Eye (tissue), 1 donor: ENCODE measurements at places on chromosomes 13 and 19.

- peak; percentile 95 for DNase-seq
These were observed 579 bp downstream of the CPT1C start for GRCh38 chr19:49691243-49692146.

GRCh38 chr19:35776102-35776788, 881 bp downstream of the ARHGAP33 start:
- peak; percentile 72 for DNase-seq

DNA sequence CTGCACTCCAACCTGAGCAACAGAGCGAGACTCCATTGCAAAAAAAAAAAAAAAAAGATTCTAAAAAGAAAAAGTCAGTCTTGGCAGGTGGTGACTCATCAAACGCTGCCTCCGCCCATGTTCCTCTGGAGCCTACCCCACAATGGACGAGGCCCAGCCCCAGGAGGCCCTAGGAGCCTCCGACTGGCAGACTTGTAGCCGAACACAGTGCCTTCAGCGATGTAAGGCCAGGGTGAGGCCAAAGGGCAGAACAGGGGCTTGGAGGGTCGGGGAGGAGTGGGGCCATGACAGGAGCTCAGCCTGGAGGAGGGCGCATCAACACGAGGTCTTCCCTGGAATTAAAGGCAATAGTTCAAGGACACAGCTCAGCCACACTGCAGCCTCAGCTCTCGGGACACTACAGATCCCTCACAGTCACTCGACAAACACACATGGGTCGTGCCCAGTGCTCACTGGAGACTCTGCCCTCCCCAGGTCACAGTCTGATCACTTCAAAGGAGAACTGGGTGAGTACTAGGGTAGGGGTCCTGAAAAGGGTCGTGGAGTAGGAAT, 5.1 kb downstream of the USE1 start:
- no peak for DNase-seq

DNA sequence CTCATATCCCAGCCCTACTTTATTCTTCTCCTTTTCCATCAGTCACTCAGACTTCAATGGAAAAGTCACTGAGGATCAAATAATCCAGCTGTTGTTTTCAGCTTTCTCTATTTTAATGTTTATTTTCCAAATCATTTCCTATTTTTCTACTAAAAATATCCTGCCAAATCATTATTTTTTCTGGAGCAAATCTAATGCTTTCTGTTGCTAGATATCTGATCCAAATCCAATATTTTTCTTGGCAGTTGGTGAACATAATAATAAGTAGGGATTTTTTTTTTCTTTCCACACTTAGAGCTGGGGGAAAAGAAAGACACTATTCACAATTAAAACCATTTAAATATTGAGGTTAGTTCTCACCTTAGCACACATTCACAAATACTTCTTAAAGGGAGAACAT, 656.1 kb downstream of the DACH1 start:
- DNase-seq, result peak; percentile 23

DNA sequence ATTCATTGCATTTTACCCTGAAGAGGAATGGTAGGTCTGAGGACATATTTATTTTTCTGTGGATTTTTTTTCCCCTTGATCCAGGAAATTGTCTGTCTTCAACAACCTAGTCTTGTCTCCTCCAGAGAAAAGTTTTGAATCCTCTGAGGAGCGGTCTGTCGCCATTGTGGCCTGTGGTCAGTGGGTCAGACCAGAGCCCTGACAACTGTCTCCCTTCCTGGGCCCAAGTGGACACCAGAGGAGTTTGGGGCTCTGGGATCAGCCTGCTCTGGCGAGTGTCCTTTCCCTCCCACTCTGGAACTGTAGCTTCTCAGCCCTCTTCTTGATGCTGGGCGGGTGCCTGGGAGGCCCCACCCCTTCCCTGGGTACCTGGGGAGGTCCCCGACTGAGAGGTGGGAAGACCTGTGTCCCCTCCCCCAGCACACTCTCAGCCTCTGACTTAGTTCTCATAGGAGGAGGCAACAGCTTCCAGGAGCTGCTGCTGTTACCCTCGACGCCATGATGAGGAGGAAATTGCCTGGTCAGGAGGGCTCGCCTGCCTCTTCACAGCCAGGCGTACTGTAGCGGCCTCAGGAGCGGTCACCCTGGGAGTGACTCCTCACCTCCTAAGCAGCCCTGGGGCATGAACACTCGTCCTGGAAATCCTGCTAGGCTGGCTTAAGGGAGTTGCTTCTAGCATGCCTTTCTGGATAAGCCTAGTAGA, 110.3 kb downstream of the GGACT start:
- no peak for DNase-seq

DNA sequence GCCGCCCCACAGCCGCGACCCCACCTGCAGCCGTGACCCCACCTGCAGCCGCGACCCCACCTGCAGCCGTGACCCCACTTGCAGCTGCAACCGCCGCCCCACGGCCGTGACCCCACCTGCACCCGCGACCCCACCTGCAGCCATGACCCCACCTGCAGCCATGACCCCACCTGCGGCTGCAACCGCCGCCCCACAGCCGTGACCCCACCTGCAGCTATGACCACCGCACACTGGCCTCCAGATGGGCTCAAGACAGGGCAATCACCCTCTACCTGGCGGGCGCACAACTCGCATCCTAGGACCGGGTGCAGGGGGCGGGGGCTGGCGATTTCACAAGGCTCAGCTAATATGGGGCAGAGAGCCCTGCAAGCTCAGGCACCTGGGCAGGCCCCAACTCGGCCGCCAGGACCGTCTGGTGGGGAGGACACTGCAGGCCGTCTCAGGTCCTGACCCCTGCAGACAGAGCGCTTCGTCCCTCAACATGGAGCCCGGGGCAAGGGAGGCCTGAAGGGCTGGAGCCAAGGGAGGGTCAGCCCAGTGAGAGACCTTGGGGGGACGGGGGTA, 15.1 kb downstream of the SBNO2 start:
- no peak for DNase-seq

GRCh38 chr19:17077447-17078028, 2.0 kb downstream of the MYO9B start:
- DNase-seq, result no peak

DNA sequence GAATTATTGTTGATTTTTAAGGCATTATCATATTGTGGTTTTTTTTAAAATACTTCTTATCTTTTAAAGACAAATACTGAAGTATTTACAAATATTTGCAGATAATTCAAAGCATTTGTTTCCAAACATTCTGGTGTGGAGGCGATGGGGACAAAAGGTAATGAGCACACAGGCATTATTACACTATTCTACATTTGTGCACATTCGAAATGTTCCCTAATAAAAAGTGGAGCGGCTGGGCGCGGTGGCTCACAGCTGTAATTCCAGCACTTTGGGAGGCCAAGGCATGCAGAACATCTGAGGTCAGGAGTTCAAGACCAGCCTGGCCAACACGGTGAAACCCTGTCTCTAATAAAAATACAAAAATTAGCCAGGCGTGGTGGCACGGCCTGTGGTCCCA, 133.4 kb downstream of the FOXO1 start:
- no peak for DNase-seq

GRCh38 chr19:9847087-9847671, 12.1 kb downstream of the PIN1 start:
- no peak for DNase-seq
